Activated CD8-positive, alpha-beta memory T cell treated with anti-CD3 and anti-CD28 coated beads for 1 hour (primary cell): ENCODE measurements at places on chromosomes 5 and 9.

- DNase-seq: no peak
These were observed 65.5 kb downstream of the INSYN2B start for GRCh38 chr5:169914766-169915165.

- no peak for DNase-seq
These were observed 123.1 kb upstream of the ANKRD55 start for GRCh38 chr5:56356121-56356835.

- no peak for DNase-seq
These were observed 225.7 kb upstream of the KLF9 start for GRCh38 chr9:70639853-70640814.

DNA sequence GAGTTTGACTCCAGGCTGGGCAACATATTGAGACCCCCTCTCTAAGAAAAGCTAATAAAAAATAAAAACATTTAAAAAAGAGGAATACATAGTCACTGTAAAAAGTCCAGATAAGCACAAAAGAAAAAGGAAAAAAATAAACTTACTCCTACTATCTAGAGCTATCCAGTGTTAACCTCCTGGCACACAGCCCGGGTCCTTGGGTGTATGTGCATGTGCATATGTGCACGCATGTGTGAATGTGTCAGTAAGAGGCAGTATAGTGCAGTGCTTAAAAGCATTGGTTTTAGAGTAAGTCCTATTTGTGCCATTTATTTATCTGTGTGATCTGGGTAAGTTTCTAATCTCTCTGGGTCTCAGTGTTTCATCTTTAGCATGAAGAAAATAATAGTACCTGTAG lies 26.7 kb downstream of the FAM219A start:
- no peak for DNase-seq

- no peak for DNase-seq
These were observed 43.1 kb downstream of the PRR16 start for GRCh38 chr5:120507197-120507596.

DNA sequence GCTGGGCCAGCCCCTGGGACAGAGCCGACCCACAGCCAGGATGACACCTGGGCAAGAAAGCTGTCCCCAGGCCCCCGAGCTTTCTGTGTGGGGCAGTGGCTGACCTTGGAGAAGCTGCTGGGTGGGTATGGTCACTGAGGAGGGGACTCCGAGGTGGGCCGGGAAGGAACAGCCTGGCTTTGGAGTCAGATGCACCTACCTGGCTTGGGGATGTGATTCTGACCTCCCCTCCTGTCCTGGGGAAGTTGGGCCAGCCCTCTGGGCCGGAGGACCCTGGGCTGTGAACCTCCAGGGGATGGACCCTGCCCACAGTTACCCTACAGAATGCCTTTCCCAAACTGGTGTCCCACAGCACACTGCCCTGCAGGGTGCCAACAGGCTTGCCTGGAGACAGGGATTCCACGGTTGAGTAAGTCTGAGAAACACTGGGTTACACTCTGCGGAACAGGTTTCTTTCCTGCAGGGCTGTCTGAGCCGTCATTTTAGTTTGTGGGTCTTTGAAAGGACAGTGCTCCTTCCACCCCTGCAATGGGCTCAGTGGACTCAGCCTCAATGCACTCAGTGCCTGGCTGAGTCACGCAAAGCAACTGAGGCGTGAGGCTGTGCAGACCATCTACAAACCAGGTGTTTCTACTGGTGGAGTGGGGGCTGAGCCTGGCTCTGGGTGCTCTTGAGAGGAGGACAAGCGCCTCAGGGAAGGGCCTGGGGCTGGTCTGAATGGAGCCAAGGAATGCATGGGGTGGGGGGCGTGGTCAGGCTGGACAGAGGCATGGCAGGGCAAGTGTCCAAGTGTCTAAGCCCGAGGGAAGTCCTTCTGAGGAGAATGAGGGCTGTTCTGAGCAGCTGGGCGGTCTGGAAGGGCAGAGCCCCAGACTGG lies 41.3 kb upstream of the PHYKPL start:
- no peak for DNase-seq

GRCh38 chr5:132876020-132876759 lies 2.7 kb downstream of the LEAP2 start:
- DNase-seq: no peak

DNA sequence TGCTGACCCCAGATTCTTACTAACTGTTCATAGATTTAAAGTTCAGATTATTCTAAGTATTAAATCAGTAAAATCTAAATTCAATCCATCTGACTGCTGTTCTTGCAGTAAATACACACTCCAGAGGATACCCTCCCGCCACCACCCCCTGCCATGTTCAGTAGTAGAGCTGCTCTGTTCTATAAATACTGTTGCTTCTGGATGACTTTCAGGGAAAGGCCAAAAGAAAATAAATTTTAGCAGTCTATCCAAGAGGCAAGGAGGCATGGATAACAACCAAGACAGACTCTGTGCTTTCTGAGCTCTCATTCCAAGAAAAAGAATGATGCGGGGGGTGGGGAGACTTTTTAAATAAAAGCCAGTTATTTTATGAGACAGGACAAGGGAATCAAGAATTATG lies 115.1 kb downstream of the ADAMTS6 start:
- DNase-seq: no peak
